Stimulated activated CD8-positive, alpha-beta memory T cell treated with anti-CD3 and anti-CD28 coated beads, Interleukin-7, amount 100 ng/mL, for 1 hour (primary cell): ENCODE measurements at places on chromosomes 4 and X.

DNA sequence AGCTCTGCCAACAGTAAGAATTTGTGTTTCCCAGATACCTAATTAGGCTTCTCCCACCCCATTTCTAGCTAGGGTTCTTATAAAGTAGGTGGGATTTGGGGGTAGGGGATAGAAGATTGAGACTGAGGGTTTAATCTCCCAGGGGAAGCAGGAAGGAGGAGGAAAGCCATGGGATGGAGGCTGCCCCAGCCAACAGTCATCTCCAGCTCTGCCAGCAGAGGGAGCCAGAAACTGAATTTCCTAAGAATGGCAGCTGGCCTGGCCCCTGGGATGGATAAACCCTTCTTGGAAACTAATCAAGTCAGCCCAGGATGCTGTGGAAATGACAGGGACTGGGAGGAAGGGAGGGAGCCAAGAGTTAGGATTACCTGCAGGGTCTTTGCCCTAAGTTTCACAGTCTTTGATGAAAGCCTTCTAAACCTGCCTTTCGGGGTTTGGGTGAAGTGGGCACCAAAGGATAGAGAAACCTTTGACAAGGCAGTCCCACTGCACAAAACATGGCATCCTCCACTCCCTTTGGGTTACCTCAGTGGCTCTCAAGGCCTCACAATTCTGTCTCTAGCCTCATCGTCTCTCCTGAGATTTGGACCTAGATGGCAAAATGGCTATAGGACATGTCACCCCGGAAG lies 6.7 kb upstream of the ERCC6L start:
- peak; percentile 7 for DNase-seq

- no peak for DNase-seq
These were observed 9.4 kb downstream of the TEX13A start for GRCh38 chrX:105211066-105211575.

DNA sequence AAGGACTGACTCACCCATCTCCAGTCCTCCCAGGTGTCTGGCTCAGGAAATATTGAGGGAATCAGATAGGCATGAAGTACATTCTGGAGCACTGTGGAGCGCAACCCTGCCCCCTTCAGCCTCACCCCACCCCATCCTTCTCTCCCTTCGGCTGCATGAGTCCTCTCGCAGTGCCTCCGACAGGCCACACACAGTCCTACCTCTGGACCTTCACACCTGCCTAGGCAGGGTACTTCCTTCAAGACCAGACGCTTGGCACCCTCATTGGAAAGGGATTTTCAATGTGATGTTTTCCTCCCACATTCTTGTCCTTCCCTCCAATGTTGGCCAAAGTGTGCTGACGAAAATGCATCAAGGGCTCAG lies 26.8 kb upstream of the PPP2R2C start:
- no peak for DNase-seq

DNA sequence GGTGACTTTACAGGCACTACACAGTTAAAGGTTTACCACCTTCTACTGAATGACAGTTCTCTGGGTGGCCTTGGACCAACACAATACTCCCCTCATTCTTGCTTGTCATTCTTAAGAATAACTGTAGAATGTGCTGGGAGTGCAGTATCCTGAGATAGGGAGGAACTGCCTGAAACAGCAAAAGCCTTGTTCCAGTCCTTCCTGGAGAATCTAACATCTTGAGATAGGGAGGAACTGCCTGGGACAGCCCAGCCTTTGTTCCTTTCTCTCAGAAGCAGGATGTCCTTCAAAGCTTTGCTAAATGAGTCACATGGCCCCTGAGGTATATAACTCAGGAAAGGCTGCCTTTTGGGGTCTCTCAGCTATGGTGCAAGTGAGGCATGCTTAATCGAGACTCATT lies 145.7 kb upstream of the MBNL3 start:
- DNase-seq: no peak

DNA sequence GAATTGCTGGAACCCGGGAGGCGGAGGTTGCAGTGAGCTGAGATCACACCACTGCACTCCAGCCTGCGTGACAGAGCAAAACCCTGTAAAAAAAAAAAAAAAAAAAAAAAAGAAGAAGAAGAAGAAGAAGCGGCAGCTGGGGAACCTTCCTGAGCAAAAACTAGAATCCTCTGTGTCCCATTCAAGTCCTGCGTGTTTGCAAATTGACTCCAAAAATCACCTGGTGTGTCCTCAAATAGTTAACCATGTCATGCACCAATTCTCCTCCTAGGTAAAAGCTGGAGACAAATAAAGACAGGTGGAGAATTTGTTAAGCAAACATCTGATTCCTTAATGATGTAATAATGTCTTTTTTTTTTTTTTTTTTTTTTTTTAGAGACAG lies 31.9 kb upstream of the ASMTL start:
- no peak for DNase-seq

DNA sequence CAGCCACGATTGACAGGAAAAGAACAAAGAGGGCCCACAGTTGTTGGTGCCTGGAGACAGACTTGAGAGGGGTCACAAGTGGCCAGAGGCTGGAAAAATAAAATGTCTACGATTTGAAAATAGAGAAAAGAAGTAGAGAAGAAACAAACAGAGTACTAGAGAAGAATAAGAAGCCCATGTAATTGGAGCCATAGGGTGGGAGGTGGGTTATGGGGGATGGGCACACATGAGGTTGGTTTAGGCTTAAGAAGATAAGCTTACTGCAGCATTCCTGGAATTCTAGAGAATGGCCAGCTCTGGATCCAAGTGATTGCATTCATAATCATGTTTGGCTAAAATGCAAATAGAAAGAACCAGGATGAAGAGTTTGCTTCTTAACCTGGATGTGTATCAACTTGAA lies 210.7 kb downstream of the MAML3 start:
- DNase-seq: no peak

DNA sequence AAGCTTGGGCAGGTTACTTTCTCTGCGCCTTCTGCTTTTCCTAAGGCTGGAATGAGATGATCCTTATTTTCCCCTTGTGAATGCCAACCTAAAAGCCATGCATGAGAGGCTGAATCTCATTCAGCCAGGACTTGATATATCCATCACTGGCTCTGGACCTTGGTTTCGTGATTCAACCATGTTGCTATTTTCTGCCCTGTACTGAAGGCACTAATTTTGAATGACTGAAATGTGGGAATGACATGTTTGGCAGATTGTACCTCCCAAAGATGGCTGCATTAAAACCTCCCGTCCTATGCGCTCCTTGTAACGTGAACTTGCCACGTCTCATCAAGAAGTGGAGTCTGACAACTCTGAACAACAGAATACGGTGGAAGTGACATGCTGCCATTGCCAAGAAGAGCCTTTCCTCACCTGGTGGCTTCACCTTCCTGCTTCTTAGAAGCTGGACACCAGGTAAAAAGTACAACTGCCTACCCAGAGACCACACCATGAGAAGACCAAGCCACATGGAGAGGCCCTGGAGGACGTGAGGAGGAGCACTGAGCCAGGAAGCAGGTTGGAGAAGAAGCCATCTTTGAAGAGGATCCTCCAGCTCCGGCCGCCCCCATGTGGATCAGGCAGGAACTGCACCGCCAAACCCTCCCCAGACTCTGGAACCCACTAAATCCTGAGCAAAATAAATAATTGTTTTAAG lies 174.5 kb downstream of the NSUN7 start:
- DNase-seq: peak; percentile 38

GRCh38 chr4:41590591-41590990 lies 52.6 kb downstream of the LIMCH1 start:
- no peak for DNase-seq

GRCh38 chr4:108646706-108647105 lies 3.7 kb upstream of the OSTC start:
- no peak for DNase-seq

GRCh38 chrX:55867181-55867651 lies 149.7 kb downstream of the RRAGB start:
- DNase-seq: no peak

- no peak for DNase-seq
These were observed 1.0 kb downstream of the SCD5 start for GRCh38 chr4:82797405-82798111.

- no peak for DNase-seq
These were observed 52.9 kb downstream of the MAP7D2 start for GRCh38 chrX:20063716-20064351.

DNA sequence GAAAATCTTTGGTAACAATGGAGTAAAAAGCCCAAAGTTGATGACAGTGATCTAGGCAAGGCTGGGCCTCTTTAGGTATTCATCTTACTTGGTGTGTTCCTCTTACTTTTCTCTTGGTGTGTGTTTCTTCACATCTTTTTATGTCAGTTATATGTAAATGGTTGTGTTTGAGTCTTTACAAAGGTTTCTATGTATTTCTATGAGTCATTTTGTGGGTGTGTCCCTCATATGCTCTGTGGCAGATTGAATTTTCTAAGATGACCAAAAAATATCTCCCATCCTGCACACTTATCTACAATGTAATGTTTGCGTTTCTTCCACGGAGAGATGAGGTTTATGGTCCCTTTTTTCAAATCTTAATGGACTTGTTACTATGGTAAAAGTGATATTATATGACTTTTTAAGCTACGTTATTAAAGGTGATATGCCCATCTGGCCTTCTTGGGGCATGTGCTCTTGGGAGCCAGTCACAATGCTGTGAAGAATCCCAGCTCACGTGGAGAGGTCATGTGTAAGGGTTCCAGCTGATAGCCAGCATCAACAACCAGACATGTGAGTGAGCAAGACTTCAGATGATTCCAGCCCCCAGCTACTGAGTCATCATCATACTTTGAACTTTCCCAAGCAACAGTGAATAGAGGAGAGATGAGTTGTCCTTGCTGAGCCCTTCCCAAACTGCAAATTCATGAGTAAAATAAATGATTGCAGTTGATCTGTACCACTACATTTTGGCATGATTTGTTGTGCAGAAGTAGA lies 126.9 kb downstream of the CBLL2 start:
- DNase-seq: no peak

- DNase-seq: no peak
These were observed 1286.6 kb downstream of the FSTL5 start for GRCh38 chr4:160877087-160877790.

- DNase-seq: no peak
These were observed 537.5 kb downstream of the BCOR start for GRCh38 chrX:39560271-39560670.

- DNase-seq: no peak
These were observed 50.1 kb downstream of the CPE start for GRCh38 chr4:165428957-165429356.

- DNase-seq: no peak
These were observed 14.3 kb downstream of the LRPAP1 start for GRCh38 chr4:3517731-3518510.

GRCh38 chr4:108111781-108112180 lies 57.0 kb downstream of the LEF1 start:
- no peak for DNase-seq

- DNase-seq: no peak
These were observed 167.5 kb downstream of the ADGRA3 start for GRCh38 chr4:22348410-22348809.

- DNase-seq: no peak
These were observed 67.1 kb upstream of the TRIM2 start for GRCh38 chr4:153137159-153137558.

GRCh38 chrX:67545036-67545821 lies 1.4 kb downstream of the AR start:
- DNase-seq: no peak

- DNase-seq: no peak
These were observed 19.5 kb upstream of the BOD1L1 start for GRCh38 chr4:13647031-13647430.
